ENCODE measurements at places on chromosomes 12 and 14.

- DNase-seq = no peak
Measured at GRCh38 chr14:68244262-68244980, 424.8 kb downstream of the RAD51B start.

GRCh38 chr14:96790186-96790585 lies 7.0 kb upstream of the VRK1 start:
- no peak for DNase-seq

DNA sequence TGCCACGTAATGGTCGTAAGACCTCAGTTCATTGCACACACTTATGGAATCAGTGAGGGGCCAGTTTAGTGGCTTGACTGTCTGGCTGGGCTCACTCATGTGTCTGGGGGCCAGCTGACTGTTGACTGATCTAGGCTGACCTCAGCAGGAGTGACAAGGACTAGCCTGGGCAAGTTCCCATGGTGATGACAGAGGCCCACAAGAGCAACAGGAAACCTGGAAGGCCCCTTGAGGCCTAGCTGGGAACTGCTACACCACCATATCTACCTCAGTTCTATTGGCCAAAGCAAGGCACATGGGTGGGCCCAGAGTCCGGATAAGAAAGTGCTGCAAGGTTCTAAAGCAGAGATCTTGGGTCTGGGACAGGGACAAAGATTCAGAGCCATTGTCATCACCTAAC lies 21.3 kb upstream of the RFLNA start:
- DNase-seq = peak; percentile 63

- DNase-seq = no peak
Measured at GRCh38 chr12:5217936-5218335, 174.3 kb downstream of the KCNA5 start.

GRCh38 chr14:94974422-94974821 lies 182.9 kb downstream of the DICER1 start:
- DNase-seq = no peak

GRCh38 chr12:129073157-129073915 lies 220.1 kb downstream of the GLT1D1 start:
- no peak for DNase-seq

DNA sequence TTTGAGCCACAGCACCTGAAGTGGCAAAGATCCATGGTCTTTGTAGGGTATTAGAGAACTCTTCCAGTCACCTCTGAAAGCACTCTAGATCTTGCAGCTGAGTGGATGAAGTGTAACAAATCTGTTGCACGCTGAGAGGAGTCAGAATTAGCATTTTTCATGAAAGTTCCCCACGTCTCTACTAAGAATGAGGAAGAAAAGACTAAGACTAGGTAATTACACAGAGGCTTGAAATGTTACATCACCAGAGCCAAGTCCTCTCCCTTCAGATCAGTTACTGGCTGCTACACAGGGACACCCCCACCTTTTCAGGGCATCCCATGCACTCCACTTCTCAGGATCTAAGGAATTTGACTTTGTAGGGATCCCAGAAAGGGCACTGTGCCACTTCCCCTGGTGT lies 98.6 kb upstream of the FKBP4 start:
- DNase-seq = no peak

GRCh38 chr12:107515446-107515958 lies 170.1 kb upstream of the PWP1 start:
- DNase-seq = peak; percentile 43

- no peak for DNase-seq
Measured at GRCh38 chr14:104111301-104112112, 26.0 kb downstream of the ASPG start.

GRCh38 chr14:51666826-51667225 lies 15.1 kb downstream of the FRMD6 start:
- DNase-seq = no peak

DNA sequence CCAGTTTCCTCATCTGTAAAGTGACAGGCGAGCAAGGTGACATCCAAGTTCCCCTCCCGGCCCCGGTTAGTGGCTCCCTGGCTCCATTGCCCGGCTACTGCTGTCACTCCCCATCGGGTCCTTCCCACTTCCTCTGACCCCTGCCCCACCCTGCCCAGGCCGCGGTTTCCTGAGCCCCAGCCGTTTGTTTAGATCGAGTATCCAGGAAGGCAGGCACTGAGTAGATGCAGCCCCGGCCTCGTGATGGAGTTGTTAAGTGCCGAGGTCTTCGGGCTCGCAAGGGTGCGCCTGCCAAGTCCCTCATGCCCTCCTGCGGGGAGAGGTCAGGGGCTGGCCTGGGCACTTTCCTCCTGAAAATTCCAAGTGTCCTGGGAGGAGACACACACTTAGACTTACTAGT lies 55.4 kb downstream of the TEAD4 start:
- no peak for DNase-seq

DNA sequence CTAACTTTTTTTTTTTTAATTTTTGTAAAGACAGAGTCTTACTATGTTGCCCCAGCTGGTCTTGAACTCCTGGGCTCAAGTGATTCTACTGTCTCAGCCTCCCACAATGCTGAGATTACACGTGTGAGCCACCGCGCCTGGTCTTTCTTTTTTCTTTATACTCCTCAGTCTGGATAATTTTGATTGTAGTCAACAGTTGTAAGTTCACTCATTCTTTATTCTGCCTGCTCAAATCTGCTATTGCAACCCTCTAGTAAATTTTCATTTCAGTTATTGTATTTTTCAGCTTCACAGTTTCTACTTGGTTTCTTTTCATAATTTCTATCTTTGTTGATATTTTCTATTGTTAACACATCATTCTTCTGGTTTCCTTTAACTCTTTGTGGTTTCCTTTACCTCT lies 5.8 kb upstream of the MIS18BP1 start:
- no peak for DNase-seq

GRCh38 chr14:32167907-32168306 lies 33.9 kb upstream of the RNU6-7 start:
- no peak for DNase-seq
